ENCODE measurements at places on chromosomes 7 and 10. TPM values are rescaled to one million over a fixed set of nuclear protein-coding genes. Genes with fewer than 3 reads are reported as not detected.

DNA sequence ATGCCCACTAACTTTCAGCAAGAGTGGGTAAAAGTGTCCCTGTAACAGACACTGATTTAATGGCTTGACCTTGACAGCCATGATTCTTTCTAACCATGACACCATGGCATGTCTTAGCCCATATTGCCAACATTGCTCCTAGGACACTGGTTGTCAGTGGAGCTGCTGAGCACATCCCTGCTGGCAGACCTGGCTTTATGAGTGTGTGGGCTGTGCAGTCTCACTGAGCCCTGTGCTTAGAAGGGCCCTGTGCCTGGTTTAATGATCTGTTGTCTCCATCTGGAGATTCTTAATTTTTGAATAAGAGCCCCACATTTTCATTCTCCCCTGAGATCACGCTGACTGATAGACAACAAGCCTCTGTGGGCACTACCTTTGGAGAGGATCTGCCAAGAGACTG, 243.1 kb upstream of the KIAA1217 start:
- H3K4me1 ChIP-seq, result no peaks in the 10 kb centered on the region
- H3K4me3 ChIP-seq, result no peak overlapping the region
- no peaks in the 10 kb centered on the region for H3K36me3 ChIP-seq
- H3K27ac ChIP-seq, result no peak overlapping the region
- no peaks in the 10 kb centered on the region for H3K27me3 ChIP-seq
- no peak for DNase-seq

DNA sequence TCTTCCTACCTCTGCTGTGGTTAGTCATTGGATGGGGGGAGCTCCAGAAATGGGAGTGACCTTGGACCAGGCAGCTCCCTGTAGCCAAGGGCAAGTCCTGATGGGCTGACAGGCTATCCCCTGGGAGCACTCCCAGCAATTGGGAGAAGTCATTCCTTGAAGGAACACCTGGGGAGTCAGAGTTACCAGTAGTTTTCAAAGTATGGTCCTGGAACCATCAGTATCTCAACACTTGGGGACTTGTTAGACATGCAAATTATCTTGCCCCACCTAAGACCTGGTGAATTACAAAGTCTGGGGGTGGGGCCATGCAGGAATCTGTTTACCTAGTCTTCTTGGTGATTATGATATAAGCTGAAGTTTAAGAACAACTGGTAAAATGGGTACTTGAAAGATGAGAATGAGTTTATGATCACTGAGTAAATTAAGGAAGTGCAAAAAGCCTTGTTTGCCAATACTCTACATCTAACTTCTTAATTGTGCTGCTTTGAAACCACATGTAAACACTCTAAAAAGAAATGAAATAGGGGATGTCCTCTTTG, 287.3 kb upstream of the LRRN3 start:
- H3K4me3 ChIP-seq, result no peak overlapping the region
- H3K4me1 ChIP-seq, result peaks cover 6% of the 10 kb centered on the region
- no peak overlapping the region for H3K27ac ChIP-seq
- DNase-seq, result no peak
- H3K27me3 ChIP-seq, result no peaks in the 10 kb centered on the region

DNA sequence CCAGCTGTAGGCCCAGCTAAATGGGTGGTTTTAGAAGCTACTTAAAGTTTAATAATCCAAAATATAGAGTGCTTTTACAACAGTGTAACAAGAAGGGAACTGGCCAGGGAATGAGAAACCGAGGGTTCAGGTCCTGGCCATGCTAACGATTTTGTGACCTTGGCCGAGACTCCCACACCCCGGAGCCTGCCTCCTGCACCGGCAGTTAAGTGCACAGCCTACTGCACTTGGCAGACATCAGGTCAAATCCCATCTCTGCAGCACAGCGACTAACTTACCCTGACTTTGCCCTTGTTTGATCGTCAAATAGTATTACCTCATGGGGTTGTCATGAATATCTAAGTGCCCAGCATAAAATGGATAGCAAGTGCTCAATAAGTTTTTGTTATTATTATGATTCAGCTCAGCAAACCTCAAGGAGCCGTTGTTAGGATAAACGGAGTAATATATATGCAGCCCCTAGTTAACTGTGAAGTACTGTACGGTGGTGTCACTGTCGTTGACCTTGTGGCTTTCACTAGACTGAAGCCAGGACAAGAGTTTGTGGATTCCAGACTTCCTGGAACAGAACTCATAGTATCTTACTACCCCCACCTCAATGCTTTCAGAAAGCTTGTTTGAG, 35.5 kb downstream of the LYZL1 start:
- H3K4me1 ChIP-seq, result no peaks in the 10 kb centered on the region
- no peaks in the 10 kb centered on the region for H3K36me3 ChIP-seq
- no peak for DNase-seq
- H3K27ac ChIP-seq, result no peak overlapping the region
- H3K4me3 ChIP-seq, result no peak overlapping the region

DNA sequence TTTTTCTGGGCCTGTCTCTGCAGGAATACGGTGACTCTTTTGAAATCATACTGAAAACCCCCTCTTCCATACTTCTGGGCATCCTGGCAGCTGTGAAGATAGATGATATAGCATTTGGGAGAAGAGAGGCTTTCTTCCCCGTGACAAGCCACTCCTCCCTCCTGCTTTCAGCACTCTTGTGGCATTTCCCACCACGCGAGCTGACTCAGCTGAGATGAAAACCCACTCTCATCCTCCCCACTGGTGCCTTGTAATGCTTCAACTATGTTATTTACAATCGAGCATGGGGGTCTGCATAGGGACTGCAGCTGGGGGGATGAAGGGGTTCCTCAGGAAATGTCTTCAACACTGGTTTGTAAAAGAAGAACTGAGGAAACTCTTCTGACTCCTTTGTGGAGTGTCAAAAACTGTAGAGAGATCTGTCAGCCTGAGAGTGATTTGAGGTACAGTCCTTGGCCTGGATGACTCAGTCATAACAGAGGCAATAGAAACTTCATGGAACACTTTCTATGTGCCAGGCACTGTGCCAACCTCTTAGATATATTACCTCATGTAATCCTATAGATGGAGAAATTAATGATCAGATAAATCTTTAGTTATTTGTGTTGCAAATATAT, 1.7 kb upstream of the TBATA start:
- peak; percentile 48 for DNase-seq
- peaks cover 40% of the 10 kb centered on the region for H3K4me1 ChIP-seq
- H3K27me3 ChIP-seq, result peaks cover 26% of the 10 kb centered on the region
- no peaks in the 10 kb centered on the region for H3K36me3 ChIP-seq
- H3K27ac ChIP-seq, result no peak overlapping the region

- no peak overlapping the region for H3K4me3 ChIP-seq
- H3K27ac ChIP-seq, result peak overlapping the region; percentile 18
- peaks cover 6% of the 10 kb centered on the region for H3K36me3 ChIP-seq
- peaks cover 24% of the 10 kb centered on the region for H3K27me3 ChIP-seq
- peaks cover 59% of the 10 kb centered on the region for H3K4me1 ChIP-seq
These were observed 28.1 kb downstream of the ADAP1 start for GRCh38 chr7:926061-927030.

DNA sequence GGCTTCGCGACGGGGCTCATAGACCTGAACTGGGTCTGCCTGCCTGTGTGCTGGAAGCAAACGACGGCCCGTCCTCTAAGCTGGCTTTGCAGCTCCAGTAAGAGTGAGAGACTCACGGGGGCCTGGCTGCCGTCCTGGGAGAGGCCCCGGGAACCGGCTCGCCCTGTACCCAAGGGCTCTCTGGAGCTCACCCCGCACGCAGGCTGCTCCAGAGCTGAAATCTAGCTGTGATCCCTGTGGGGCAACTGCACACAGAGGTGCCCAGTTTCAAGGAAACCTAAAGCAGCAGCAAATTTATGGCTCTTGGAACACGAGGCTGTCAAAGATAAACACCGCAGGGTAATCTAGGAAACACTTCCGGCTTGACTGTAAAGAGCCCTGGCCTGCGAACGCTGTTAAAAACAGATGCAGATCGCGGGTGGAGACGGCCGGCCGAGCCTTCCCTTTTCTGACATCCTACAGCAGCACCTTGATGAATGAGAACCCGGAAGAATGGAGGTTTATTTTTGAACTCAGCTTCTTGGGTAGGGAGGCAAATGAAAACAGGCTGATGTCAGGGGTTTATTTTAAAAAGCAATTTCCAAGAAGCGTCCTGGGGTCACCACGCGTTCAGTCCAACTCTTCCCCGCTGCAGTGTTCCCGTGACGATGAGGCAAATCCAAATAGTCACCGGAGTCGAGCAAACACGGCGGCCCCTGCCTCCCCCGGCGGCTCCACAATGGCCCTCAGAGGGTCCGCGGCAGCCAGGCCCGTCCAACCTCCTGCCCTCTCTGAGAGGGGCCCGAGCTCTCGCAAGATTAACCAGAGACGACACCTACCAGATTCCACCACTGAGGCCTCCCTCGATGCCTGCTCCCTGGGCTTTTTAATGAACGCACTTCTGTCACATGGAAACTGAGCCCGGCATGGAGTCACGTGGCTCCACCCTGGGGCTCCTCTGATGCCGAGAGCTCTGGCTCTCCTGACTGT, 29.6 kb downstream of the AMZ1 start:
- peaks cover 14% of the 10 kb centered on the region for H3K27me3 ChIP-seq
- no peak for DNase-seq
- H3K4me3 ChIP-seq, result no peak overlapping the region

DNA sequence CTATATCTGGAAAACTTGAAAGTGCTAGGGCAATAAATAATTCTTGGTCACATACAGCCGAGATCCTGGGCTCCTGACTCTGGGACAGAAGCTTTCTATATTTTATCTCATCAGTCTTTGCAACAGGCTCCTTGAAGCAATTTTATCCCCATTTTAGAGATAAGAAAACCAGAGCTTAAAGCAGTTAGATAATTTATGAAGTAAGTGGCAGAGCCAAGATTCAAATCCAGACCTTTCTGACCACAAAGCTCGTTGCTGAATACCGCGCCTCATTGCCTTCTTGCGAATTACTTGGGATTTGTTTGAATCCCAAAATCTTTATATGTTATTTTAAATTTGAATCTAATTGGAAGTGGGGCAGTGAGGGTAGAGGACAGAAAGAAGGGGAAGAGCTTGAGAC, 106.0 kb downstream of the TCF7L2 start:
- no peak overlapping the region for H3K4me3 ChIP-seq
- DNase-seq, result no peak
- no peak overlapping the region for H3K27ac ChIP-seq
- H3K36me3 ChIP-seq, result no peaks in the 10 kb centered on the region
- no peaks in the 10 kb centered on the region for H3K4me1 ChIP-seq
- peaks cover 21% of the 10 kb centered on the region for H3K27me3 ChIP-seq

DNA sequence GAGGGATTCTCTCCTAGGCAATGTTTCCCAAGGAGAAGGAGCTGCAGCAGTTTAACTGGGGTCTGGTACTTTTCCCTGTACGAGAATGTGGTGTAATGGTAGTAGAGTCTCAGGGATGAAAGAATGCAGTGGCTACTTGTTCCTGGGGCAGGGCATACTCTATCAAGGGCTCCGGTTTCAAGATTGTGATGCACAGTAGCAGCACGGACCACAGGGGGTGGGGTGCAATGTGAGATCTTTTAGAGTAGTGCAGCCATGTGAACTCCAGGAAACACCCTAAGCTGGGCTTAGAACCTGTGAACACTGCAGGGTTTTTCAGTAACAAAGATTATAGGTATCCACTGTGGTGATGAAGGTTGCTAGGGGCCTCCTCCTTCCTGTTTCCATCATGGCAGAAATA, 903.9 kb downstream of the NRG3 start:
- H3K4me3 ChIP-seq, result no peak overlapping the region
- no peak overlapping the region for H3K27ac ChIP-seq
- no peak for DNase-seq
- no peaks in the 10 kb centered on the region for H3K36me3 ChIP-seq
- H3K27me3 ChIP-seq, result no peaks in the 10 kb centered on the region
- no peaks in the 10 kb centered on the region for H3K4me1 ChIP-seq

DNA sequence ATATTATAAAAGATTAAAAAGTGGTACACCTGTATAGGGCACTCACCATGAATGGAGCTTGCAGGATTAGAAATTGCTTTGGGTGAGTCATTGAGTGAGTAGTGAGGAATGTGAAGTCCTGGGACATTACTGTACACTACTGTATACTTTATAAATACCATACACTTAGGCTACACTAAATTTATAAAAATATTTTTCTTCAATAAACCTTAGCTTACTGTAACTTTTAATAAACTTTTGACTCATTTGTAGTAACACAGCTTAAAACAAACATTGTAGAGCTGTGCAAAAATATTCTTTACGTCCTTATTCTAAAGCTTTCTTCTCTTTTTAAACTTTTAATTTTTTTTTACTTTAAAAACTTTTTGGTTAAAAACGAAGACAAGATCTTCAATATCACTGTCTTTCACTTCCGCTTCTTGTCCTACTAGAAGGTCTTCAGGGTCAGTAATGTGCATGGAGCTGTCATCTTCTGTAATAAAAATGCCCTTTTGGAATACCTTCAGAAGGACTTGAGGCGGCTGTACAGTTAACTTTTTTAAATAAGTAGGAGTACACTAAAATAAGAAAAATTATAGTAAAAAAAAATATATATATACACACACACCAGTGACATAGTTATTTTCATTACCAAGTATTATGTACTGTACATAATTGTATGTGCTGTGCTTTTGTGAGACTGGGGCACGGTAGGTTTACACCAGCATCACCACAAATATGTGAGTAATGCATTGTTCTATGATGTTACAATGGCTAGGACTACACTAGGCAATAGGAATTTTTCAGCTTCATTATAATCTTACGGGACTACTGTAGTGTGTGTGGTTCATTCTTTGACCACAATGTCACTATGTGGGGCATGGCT, 3.5 kb downstream of the STK31 start:
- H3K4me3 ChIP-seq, result no peak overlapping the region
- H3K27ac ChIP-seq, result no peak overlapping the region
- H3K36me3 ChIP-seq, result no peaks in the 10 kb centered on the region
- H3K27me3 ChIP-seq, result no peaks in the 10 kb centered on the region

DNA sequence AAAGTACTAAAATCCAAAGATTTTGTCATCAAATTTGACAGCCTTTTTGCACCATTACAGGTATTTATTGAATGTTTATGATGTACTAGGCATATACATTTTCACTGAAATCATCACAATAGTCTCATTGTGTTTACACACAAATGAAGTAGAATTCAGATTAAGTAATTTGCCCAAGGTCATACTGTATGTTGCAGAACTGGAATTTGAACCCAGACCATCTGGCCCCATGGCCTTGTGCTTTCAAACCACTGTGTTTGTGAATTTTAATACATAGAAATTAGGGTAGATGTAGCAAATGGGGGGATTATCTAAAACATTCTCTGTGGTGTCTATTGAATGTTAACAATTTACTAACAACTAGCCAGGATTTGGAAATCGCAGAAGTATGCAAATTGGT, 94.8 kb downstream of the POLL start:
- no peak overlapping the region for H3K27ac ChIP-seq
- H3K4me3 ChIP-seq, result no peak overlapping the region
- no peaks in the 10 kb centered on the region for H3K4me1 ChIP-seq
- no peak for DNase-seq
- H3K36me3 ChIP-seq, result no peaks in the 10 kb centered on the region
- H3K27me3 ChIP-seq, result no peaks in the 10 kb centered on the region

The SFMBT2 gene
- total RNA-seq, result 69.0 TPM

The DLG5 gene
- 4.8 TPM for total RNA-seq

The GAD2 gene
- not detected for total RNA-seq

The KAZALD1 gene
- total RNA-seq, result not detected

Data from activated CD8-positive, alpha-beta memory T cell treated with anti-CD3 and anti-CD28 coated beads, Interleukin-2, amount 10 ng/mL, durations not matched to agents 7 days and 5 days (primary cell).